CD4-positive, alpha-beta T cell treated with Interleukin-4 for 1 hour (primary cell): ENCODE measurements at places on chromosomes 3 and 15.

GRCh38 chr15:65264863-65265430, 21.7 kb downstream of the PARP16 start:
- no peak for DNase-seq

GRCh38 chr3:22843854-22844253, 359.3 kb upstream of the UBE2E2 start:
- no peak for DNase-seq

DNA sequence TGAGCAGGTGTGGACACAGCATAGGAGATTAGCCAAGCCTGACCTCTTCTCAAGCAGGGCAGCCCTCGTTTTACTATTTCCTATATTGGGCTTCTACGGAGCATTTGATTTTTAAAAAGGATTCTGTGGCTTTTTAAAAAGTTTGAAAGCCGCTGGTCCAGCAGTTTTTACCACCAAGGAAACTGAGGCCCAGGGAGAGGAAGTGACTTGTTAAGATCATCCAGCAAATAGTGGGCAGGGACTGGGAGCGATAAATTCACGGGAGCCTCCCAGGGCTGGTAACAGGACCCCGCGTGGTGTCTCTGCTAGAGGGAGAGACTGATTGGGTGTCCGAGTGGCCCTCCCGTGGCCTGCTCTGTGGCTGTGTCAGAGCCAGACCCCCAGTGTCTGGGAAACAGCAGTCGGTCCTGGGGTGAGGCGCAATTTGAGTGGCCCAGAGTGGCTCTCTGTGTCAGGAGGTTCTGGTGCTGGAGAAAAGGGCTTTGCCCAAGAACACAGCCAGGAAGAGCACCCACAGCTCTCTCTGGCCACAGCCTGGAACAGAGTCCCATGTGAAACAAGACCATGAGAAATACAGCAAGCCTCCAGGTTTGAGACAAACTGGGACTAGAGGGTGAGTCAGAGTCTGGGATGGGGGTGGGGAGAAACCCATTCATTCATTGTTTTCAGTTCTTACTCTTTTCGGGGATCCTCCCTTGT, 4.2 kb downstream of the FURIN start:
- DNase-seq: no peak

DNA sequence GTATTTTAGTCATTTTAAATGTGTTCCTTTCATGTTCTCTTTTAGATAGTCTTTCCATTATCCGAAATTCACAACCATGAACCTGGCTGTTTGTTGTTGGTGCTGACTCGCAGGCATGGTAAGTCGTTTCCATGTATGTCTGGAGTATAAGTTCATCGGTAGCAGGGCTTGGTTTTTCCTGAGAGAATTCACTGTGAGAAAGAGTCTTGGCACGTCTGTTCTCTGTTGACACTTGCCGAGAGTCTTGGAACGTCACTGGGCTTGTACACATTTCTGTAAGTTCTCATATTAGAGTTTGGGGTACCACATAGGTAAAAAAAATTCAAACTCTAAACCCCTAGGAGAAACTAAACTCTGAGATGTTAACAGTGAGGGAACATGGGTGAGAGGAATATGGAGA, 29.4 kb upstream of the EIF4A2 start:
- DNase-seq: no peak

DNA sequence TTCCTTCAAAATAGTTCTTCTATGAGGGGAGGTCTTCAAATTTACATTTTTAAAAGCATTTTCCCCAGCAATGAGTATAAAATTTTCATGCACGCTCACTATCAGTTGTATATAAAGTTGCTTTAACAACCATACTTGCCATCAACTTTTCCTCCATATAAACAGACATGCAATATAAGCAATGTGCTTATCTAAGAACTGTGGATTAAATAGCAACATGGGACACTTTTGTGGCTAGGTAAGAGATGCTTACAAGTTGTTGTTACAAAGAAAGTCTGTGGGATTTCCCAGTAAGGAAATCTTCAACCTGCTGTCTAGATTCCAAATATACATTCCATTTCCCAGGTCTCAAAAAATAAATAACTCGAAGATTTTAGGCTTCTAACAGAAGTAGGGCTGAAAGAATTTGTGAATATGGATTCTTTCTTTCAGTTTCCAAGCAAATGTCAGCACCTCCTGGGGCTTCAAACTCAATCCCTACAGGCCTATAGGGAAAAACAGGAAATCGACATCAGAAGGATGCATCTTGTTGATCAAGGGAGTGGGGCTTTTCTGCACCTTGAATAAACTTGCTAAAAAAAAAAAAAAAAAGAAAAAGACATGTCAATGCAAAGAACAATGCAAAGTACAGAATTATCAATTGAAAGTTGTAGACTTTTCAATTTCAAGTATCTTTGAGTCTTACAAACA, 16.1 kb downstream of the TNIK start:
- no peak for DNase-seq

DNA sequence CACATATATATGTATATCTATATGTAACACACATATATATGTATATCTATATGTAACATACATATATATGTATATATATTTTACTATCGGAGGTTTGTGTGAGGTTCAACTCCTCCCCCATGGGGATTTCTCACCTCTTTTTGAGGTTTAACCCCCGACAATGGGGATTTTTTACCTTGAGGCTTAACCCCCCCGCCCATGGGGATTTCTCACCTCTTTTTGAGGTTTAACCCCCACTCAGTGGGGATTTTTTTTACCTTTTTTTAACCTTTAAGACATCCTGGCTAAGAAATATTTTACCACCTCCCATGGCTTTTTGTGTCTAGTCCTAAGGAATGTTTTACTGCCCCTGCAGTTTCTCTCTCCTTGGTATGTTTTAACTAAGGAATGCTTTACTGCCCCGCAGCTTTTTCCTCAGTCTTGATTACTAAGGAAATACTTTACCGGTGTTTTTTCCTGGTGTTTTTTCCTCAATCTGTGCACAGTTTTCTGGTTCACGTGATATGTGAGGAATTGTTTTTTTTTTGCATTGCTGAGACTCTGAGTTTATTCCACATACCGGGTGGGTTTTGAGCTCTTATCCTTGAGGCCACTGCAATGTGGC, 185.2 kb downstream of the KLF13 start:
- peak; percentile 70 for DNase-seq

- no peak for DNase-seq
Measured at GRCh38 chr3:173044998-173045397, 96.0 kb downstream of the SPATA16 start.

DNA sequence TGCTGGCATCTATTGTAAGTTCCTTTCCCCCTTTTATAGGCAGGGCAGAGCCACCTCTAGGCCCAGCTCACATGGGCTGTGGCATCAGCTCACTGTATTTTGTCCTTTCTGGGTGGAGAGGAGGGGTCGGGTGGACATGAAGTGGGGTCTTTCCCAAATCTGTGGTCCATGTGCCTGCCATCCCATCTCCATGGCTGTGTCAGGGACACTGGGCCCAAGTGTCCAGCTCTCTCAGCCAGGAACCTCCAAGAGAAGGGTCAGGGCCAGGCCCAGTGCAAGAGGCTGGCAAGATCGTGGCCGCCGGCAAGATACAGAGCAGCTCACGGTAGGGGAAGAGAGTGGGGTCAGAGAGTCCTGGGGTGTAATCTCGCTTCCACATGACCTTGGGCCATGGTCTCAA, 85.3 kb downstream of the PCSK6 start:
- no peak for DNase-seq

- DNase-seq: no peak
Measured at GRCh38 chr3:53696401-53697172, 149.6 kb downstream of the CHDH start.

- peak; percentile 37 for DNase-seq
Measured at GRCh38 chr15:77021803-77022381, 27.0 kb downstream of the PSTPIP1 start.

DNA sequence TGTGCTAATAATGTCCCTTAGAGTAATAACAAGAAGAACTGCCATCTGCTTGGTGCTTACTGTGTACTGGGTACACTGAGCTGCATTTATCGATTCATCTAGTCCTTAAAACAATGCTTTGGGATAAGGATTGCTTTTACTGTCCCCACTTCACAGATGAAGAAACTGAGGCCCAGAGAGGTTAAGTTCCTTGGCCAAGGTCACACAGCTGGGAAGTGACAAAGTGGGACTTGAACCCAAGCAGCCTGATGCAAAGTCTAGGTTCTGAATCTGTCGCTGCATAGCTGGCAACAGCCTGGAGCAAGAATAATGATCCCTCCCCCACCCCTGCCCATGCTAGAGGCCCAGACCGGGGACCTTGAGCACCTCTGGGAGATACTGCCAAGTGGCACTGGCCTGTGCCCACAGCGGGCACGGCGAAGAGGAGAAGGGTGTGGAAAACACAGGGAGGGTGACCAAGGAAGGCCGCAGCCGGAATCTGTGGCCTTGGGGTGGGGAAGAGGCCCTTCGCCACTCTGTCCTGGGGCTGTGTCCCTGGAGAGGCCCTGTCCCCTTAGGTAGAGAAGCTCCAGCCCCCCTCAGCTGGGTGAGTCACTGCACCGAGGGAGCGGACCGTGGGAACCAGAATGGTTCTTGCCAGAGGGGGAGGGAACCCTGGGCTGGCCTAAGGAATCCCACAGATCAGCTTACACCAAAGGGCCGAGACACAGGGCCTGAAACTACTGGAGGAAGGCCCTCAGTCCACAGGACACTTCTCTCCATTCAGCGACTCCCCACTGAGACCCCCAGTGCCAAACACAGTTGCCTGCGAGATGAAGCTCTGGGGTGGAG, 3.5 kb downstream of the PLXND1 start:
- no peak for DNase-seq

DNA sequence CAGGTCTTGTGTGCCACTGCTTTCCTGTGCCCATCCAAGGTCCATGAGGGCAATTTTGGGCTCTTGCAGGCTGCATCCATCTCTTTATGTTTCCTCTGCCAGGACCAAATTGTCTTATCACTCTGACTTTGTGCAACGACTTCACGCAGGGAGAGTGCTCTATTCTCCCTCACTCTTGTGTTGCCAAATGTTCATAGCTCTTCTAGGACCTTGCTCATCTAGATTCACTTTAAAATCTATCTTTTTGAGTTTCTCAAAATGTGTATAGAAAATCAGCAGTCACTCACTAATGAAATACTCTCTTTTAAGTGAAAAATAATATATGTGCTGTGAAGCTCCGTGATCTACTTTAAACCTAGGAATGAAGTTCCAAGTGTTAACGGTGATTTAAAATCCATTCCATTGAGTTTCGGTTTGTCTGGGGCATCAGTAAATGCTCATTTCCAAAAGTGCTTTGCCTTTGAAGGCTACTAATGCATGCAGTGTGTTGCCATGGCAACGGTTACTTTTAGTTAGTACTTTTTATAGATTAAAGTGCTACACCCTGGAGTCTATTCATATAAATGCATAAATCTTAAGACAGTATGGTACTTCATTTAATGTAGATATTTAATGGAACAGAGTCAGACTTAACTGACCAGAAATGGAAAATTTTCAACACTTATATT, 46.6 kb upstream of the GOLGA8J start:
- no peak for DNase-seq

DNA sequence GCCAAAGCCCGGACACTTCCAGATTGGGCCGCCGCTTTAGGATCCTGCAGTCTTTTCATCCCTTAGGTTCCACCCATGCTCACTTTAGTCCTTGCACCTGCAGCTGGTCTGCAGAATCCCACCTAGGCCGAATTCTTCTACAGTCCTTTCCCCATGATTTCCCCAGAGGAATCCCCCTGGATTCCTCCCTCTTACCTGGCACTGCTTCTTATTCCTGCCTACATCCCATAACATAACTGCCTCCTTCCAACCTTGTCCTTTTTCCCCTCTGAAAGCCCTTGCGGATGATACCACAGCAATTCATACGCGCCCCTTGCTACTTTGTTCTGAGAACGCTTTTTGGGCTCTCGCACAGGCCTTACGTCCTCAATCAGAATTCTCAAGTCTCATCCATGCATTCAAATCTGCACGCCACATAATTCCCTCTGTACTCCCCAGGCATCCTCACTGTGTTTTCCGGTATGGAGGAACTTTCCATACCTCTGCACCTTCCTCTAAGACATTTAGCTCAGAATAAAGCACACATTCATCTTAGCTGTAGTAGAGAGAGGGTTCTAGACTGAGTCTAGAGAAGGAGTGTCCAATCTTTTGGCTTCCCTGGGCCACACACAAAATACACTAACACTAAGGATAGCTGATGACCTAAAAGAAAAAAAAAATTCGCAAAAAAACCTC, 619 bp downstream of the EIF2AK4 start:
- no peak for DNase-seq

GRCh38 chr3:151155409-151156128, 47.4 kb downstream of the GPR171 start:
- no peak for DNase-seq
